ENCODE measurements at places on chromosomes 13 and 19.

DNA sequence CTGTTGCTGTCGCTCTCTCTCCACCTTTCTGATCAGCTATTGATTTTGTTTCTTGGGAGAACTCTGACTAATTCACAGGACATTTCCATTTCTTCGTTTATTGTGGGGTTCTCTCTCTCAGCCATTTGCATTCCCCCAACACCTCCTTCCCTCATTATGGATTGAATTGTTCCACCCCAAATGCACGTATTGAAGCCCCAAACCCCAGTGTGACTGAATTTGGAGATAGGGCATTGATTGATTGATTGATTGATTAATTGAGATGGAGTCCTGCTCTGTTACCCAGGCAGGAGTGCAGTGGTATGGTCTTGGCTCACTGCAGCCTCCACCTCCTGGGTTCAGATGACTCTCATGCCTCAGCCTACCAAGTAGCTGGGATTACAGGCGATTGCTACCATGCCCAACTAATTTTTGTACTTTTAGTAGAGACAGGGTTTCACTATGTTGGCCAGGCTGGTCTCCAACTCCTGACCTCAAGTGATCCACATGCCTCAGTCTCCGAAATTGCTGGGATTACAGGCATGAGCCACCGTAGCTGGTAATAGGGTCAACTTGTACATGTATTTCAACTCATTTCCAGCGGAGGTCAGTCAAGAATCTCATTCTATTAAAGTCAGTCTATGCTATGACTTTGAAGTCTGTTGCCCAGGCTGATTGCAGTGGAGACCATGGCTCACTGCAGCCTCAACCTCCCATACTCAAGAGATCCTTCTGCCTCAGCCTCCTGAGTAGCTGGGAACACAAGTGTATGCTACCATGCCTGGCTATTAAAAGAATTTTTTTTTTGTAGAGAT is 13.6 kb downstream of the NFILZ start:
- no peak for DNase-seq

DNA sequence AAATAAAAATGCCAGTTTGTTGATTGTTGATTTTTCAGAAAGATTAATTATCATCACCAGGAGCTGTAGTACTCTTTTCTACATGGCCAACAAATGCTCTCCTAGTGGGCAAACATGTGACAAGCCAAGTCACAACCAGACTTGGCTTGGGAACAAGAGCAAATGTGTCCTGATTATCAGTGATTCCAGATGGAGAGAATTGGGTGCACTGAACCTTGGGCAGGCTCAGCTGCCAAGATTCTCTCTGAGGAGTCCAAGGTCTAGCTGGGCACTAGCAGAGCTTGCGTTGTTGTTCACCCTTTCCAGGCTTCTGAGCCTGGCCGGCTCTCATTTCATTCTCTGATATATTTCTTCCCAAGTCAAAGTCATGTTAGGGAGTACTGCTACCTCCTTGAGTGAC is 27.3 kb upstream of the GPI start:
- DNase-seq, result no peak

GRCh38 chr13:32910530-32910929 is 105.7 kb upstream of the KL start:
- DNase-seq, result no peak

DNA sequence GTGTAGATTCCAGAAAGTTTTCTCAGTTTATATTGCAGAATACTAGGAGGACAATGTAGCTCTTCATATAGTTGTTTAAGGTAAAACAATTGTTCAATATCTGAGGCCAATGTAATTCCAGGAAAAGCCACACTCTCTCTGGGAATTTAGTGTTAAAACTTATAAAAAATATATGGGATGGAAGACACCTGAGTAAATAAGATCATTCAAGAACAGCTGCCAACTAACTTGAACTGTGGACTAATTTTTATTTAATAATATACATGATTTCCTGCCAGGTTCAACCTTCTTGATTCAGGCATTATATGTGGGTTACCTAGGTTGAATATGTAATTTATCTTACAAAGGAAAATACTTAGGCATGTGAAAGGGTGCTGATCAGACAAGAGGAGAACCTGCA is 841.1 kb upstream of the PRR20A start:
- no peak for DNase-seq

GRCh38 chr19:5805462-5806132 is 730 bp downstream of the NRTN start:
- DNase-seq, result peak; percentile 84

DNA sequence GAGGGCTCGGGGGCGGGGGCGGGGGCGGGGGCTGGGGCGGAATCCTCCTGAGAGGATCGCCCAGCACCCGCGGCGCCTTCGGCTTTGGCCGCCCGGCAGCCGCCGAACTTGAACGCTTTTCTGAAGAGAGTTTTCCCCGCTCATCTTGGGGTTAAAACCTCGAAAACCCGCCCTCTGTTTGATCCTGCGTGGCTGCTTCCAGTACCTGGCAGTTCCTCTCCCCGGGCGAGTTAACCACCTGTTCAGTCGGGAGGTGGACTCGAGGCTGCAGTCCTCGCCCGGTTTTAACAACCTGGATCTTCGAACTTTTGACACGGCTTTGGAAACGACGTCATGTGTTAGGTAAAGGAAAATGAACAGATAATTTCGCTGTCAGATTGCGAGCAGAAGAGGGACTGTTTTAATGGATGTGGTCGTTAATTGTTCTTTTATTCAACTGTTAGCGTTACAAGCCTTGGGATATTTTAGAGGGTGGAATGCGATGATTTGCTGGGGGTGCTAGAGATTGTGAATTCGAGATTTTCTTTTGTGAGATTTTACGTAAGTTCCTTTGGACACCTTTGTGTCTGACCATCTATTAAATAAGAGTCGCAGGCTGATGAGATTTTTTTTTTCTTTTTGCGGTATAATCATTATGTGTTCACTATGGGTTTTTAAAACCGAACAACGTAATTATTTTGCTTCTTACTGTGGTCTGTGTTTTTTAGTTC is 1.0 kb downstream of the FNDC3A start:
- no peak for DNase-seq

DNA sequence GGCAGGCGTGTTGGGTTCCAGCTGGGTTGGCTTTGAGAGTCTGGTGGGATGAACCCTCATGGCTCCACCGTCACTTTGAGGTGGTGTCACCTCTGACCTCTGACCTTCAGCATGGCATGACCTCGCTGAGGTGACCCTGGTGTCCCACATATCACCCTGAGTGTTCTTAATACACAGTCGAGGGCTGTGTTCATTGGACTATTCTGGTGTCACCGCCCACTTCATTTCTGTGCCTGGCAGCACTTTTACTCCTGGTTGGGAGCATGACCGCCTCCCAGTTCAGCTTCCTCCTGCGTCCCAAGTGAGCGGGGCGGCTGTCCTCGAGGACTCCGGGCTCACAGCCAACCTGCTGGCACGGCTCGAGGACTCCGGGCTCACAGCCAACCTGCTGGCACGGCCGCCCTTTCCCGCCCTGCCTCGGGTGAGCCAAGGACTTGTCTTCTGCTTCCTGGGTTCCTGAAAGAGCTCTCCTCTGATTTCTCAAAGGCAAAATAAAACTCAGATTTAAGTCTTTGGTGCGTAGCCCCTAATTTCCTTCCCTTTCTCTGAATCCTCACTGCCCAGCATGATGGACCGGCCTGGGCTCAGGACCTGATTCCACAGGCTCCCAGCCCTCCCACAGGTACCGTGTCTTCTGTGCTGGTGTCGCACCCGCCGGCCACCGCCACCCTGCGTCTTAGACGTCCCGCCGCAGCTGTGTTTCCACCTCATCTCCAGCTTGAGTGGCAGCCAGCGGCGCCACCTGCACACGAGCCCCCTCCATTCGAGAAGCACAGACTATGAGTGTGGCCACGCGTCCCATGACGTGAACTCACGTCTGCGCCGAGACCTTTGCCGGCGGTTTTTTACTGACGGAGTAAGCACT is 10.4 kb downstream of the ATP4B start:
- peak; percentile 59 for DNase-seq

- peak; percentile 33 for DNase-seq
Measured at GRCh38 chr19:40521276-40521675, 54.5 kb downstream of the SPTBN4 start.

DNA sequence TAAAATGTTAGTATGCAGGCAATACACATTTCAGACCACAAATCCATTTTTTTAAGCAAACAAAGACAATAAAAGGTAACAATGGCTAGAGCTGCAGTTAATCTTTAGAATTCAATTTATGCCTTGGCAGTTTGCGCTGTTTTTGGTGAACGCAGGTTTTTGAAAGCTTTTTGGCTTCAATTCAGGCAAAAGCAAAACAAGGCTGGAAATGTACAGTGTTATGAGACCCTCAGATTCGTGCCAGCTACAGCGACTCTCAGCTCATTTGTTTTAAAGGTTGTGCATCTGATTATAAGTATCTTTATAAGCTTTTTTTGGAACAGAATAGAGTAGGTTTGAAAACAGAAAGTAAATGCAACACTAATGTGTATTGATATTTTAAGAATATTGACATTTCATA is 63.6 kb upstream of the SOX1 start:
- no peak for DNase-seq

- no peak for DNase-seq
Measured at GRCh38 chr13:106473154-106473553, 62.3 kb downstream of the EFNB2 start.

DNA sequence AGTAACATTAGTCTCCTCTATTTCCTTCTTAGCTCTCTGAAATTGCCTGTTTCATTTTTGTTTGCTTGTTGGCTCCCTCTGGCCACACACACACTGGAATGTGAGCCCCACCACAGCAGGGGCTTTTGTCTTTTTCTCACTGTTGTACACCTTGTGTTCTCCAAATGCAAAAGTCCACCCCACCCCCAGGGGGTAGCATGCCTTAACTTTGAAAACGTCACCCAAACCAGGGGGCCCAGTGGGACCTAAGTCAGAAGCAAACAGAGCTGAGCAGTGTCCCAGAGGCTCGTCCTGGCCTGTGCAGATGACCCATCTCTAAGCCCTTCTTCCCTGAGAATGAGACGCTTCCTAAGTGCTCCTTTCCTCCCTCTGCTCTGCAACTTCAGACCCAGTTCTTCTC is 614.1 kb downstream of the UQCRFS1 start:
- no peak for DNase-seq

- peak; percentile 89 for DNase-seq
Measured at GRCh38 chr19:3047496-3048189, 14.7 kb downstream of the TLE5 start.

DNA sequence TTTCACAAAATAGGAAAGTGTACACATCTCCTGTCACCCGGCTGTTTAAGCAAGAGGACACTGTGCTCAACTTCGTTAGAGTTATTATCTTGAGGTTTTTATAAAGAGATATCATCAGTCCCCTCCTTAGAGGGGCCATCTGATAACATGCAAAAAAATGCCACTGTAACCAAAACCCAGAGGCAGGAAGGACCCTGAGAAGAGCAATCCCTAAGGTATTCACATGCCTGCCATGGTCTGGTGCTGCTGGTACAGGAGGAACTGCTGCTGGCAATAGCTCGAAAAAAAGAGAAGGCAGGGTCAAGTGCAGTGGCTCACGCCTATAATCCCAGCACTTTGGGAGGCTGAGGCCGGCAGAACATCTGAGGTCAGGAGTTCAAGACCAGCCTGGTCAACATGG is 12.8 kb upstream of the CEACAM3 start:
- DNase-seq, result no peak

GRCh38 chr19:45676851-45677263 is 8.8 kb downstream of the GIPR start:
- no peak for DNase-seq

DNA sequence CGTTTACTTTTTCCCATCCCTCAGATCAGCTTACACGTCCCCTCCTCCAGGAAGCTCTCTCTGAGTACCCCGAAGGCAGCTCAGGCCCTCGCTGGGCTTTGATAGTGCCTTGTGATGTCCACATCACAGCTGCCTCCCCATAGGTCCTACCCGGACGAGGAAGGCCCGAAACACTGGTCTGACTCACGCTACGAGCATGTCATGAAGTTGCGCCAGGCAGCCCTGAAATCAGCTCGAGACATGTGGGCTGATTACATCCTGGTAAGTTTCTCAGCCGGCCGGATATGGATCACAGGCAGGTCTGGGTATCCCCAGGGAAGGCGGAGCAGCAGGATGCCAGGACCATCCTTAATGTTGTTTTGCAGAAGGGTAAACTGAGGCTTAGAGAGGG is 4.8 kb downstream of the COLGALT1 start:
- no peak for DNase-seq

GRCh38 chr19:15779756-15780476 is 7.5 kb upstream of the OR10H5 start:
- DNase-seq, result peak; percentile 1

DNA sequence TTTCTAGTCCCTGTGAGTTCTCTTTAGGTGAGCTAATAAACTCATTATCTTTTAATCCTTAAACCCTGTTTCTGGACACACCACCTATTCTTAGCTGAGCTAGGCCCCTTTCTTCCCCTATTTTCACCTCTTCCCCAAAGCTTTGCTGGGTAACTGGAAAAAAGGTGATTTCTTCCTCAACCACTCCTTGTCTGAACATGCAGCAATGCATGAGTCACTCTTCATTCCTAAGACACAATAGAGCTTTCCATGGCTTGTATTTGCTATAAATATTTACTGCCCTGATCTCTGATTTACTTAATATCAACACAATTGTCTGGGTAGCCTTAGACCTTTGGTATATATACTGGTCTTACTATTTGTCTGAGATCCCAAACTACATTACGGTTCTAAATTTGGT is 370.9 kb downstream of the KLF5 start:
- DNase-seq, result peak; percentile 68

DNA sequence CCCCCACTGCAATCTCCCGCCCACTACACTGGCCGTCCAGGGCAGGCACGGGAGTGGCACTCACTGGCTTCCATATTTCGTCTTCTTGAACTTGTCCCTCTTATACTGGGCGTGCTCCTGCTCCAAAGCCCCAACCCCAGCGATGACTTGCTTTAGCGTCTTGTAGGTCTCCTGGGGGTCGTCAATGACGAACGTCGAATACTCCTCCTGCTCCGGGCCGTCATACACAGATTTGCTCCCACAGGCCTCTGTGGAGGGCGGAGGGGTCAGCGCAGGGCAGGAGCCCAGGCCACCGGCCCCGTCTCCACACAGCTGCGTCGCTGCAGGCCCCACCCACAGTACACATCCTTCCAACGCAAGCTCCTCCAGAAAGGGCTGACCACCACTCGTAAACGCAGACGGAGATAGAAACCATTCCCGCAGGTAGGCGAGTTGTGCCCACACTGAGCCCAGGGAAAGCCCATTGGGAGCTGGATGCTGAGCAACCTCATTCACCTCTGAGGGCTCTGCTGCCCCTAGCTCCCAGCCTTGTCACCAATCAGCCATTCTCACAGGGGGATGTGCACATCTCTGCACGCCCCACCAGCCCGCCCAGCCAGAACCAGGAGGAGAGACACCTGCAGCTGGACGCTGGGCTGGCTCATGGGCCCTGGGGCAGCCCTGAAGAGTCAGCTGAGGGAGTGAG is 7.9 kb upstream of the C13orf46 start:
- no peak for DNase-seq

GRCh38 chr19:10642473-10643171 is 11.5 kb upstream of the ILF3 start:
- DNase-seq, result no peak

DNA sequence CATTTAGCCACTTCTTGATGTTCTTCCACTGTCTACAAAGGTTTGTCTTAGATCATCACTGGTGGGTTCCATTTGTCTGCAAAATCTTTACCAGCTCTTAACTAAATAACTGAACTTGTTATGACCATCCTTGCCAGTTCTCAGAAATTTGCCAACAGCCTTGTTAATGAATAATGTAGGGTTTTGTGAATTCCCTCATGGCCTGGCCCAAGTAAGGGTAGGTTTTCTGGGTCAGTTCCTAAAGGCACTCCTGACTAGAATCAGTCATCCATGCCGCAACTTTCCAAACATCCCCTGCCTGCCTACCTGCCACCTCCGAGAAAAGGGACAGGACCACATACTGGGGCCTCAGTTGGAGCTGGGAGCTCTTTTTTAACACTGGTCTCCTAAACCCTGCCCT is 4.0 kb downstream of the COL4A1 start:
- DNase-seq, result no peak
